Activated CD8-positive, alpha-beta memory T cell treated with anti-CD3 and anti-CD28 coated beads for 4 hours (primary cell): ENCODE measurements at places on chromosomes 4 and X.

GRCh38 chr4:80608281-80608980, 272.9 kb downstream of the CFAP299 start:
- no peak for DNase-seq

DNA sequence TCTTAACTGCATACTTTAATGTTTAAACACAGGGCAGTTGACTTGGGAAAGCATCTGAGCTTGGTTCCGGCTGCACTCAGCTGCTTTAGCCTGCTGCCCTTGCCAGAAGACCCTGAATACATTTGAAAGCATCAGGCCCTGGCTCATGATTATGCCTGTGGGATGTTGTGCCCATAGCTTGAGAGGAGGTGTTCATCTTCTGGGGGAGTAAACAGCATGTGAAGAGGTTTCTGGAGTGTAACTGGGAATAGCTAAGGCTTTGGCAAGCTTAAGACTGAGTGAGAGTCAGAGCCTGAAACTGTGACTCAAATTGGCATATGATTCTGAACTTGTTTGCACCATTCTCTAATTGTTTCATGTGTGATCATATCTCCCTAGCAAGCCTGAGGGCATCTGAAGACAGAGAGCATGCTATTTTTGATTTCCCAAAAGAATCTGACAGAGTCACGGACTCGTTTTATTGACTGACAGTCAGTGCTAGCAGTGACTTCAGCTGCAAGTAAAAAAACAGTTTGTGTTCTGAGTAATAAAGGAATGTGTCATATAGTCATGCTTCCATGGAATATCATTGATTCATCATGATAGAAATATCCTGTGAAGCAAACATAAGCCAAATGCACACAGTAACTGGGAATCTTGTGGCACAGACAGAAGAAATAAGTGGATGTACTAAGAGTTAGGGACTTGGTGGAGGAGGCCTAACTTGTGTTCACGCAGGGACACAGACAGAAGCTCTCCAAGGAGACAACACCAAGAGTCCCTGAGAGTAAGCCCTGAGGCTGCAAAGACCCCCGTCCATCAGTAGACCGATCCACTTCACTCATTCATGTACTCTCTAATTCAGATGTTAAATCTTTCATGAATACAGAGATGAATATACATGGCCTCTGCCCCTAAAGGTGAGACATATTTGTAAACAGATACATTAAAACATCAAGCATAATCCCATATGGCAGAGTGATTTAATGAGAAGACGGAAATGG, 100.7 kb downstream of the SYNPO2 start:
- DNase-seq: no peak

DNA sequence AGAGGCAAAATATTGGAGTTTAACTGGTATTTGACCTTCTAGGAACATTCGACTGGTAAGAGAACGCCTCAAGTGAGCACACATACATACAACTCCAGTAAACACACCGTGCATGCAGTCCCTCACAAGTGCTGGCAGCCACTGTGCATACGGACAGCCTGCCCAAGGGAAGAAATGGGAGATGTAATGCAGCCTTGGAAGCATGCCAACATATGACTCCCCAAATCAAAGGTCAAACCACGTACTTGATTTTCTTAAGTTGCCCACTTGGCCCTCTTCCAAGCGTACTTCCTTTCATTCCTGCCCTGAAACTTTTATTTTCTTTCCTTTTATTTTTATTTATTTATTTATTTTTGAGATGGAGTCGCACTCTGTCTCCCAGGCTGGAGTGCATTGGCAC, 206.6 kb downstream of the SPRY1 start:
- no peak for DNase-seq

- DNase-seq: no peak
These were observed 881 bp upstream of the CACNA1F start for GRCh38 chrX:49233887-49234555.

DNA sequence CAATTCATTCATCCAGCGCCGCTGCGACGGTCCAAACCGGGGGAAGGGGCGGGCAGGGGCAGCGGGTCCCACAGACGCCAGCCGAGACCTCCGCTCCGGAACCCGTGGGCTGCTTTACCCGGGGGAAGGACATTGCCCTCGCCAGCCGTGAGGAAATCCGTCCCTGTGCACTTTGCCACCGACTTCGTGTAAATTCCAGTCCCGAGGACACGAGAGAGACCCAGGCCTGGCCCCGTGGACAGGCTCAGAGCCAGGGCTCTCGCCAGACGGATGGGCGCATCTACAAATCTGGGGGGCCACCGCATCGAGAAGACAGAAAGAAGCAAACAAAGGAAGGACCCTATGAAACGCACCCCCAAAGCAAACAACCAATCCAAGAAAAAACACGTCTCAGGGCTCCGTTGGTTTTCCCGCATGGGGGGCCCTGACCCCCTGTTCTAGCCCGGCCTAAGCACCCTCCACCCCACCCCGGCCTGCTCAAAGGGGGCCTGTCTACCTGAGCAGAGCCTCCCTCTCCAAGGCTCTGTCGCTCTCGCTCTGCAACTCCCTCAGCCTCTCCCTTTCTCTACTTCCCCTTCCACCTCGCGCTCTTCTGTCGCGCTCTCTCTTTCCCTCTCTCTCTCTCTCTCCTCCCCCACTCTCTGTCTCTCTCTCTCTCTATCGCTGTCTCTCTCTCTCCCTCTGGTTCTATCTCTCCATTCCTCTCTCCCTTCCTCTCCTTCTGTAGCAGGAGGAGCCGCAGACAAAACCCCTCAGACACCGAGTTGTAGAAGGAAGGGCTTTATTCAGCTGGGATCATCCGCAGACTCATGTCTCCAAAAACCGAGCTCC, 11.3 kb downstream of the FRG2 start:
- no peak for DNase-seq

- no peak for DNase-seq
These were observed 94.0 kb upstream of the DDIT4L start for GRCh38 chr4:100284129-100284880.
